Activated CD4-positive, alpha-beta T cell treated with anti-CD3 and anti-CD28 coated beads, Interleukin-2, amount 50 U/mL, for 48 hours (primary cell): ENCODE measurements at places on chromosomes 4 and X.

- DNase-seq: no peak
Observed at GRCh38 chr4:46974891-46975543, 18.4 kb downstream of the GABRA4 start.

DNA sequence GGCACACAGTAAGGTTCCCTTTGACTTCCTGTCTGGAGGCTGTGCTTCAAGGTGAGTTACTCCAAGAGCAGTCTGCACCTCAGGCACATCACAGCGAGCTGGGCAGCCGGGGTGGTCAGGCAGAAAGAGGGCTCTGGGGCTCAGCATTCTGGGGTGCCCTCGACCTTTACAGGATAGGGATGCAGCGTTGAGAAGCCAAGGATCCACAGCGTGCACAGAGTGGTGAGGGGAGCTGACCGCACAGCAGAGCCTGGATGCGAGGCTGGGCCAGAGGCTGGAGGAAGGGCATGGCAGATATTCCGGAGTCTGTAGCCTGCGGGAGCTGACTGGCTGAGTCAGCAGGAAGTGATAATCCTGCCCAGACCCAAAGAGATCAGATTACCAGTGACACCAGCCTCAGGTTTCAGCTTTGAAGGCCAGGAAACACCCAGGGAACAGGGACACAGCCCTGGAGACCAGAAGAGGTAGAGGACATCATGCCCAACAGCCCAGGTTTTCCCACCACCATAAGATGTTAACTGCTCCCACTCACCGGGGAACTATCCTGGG is 38.4 kb upstream of the PDLIM3 start:
- no peak for DNase-seq

DNA sequence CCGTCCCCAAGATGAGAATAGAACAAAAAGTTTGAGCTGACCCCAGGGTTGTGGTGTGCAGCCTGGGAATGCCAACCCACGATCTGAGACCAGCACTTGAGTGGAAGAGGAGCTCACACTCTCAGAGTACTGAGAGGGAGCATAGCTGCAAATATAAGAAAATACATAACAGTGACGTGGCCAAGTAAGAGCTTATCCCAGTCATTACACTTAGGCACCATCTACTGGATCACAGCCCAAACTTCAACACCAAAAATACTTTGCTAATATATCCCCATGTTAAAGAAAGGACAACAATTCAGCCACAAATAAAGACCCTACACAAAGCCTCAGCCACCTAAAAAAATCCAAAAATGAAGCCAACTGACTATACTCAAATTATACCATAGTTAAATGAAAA is 33.3 kb upstream of the CXCL6 start:
- no peak for DNase-seq

- DNase-seq: no peak
Observed at GRCh38 chr4:31362756-31363155, 642.6 kb downstream of the PCDH7 start.

DNA sequence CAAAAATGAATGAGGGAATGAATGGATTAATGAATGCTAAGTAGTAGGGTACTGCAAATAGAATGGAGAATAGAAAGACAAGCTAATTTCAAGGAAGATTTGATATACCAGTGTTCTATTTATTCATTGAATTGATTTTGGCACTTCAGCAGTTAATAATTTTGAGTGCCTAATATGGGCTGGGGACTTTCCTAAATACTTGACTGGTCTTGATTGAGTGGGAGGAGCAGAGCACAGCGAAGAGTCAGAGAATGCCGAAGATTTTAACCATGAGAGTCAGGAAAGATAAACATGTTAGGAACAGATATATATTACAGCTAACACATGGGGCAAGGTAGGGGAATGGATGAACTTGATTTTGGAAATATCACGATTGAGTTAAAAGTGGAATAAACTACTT is 10.6 kb downstream of the IL15 start:
- DNase-seq: no peak

DNA sequence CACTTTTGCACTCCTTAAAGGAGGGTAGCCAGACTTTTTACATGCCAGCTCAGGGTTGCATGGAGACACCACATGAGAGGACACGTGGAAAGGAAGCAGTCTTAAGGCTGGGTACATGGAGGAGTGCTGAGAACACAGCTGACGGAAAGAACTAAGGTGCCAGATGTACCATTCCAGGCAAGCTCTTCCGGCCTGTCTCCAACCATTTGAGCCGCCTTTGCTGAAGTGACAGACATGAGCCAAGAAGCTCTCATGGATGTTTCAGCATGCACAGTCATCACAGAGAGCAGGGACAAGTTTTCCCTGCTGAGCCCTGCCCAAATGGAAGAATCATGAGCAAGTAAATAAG is 83.4 kb upstream of the BMP2K start:
- no peak for DNase-seq

DNA sequence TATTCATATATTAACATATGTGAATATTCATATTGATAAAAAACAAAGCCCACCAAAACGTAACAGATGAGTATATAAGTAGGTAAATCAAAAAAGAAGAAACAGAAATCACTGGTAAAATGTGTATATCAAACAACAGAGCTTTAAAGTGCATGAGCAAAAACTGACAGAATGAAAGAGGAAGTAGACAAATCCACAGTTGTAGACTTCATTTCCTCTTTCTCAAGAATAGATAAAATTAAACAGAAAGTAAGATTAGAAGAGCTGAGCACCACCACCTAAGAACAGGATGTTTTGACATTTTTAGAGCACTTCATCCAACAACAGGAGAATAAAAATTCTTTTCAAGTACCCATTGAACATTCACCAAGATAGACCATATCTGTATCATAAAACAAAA is 64.6 kb downstream of the CNKSR2 start:
- DNase-seq: no peak

GRCh38 chr4:141255016-141255415 is 34.3 kb downstream of the ZNF330 start:
- DNase-seq: no peak
